ENCODE measurements at places on chromosomes 7 and 10. TPM values are rescaled to one million over a fixed set of nuclear protein-coding genes. Genes with fewer than 3 reads are reported as not detected.

GRCh38 chr10:33093362-33093761 lies 135.3 kb upstream of the ITGB1 start:
- DNase-seq: no peak

GRCh38 chr10:118520116-118520742 lies 75.2 kb downstream of the PRLHR start:
- DNase-seq: no peak

- DNase-seq: no peak
Measured at GRCh38 chr7:116315803-116316202, 105.5 kb downstream of the TES start.

DNA sequence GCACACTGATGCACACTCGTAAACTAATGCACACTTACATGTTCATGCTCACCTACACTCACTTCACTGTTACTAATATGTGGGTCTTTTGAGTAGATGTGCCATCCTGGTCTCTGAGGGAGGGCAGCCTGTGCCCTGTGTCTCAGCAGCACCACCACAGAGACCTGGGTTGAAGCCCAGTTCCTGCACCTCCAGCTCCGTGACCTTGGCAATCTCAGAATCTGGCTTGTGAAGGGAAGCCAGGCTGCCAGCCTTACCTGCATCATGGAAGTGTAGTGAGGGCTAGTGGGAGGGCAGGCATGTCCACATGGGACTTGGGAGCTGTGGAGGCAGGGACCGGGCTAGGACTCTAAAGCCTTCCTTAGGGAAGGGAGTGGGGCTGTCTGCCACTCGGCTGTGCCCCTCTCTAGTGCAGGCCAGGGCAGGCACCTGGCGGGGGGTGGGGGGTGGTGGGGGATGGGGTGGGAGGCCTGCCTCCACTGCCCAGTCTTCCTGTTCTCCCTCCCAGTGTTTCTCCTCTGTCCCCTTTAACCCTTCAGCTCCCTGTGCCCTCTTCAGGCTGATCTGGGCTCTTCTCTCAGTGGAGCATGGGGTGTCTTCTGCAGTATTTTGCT lies 8.1 kb downstream of the ADCY1 start:
- no peak for DNase-seq

- no peak for DNase-seq
Measured at GRCh38 chr7:101724957-101725356, 92.5 kb upstream of the CUX1 start.

DNA sequence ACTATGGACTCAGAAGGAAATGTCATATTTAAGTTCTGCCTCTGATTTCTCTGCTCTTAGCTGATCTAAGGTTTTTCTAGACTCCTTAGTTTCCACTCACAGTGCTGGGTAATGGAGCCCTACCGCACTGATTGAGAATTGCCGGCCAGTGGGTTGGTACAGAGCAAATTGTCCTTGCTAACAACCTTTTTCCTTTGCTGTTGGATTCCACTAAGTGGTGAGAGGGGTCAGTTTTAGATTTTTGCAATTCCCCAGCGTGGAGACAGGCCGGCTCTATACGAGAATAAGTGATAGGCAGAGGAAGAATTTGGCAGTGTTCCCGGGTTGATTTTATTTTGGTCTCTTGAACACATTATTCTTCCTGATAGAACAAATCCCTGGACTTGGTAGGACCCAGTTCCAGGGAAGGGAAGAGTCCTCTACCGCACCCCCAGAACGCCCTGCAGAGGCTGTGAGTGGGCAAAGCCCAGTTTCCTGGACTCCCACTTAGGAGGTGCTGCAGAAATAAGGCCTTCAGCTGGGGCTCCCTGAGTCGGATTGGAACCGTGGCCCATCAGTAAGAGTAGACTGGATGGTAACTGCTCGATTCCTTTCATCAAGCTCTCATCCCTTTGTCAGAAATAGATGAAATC lies 3.0 kb upstream of the NRP1 start:
- peak; percentile 38 for DNase-seq

GRCh38 chr10:74263996-74264395 lies 113.0 kb downstream of the ADK start:
- DNase-seq: no peak

- no peak for DNase-seq
Measured at GRCh38 chr7:80440883-80441282, 71.0 kb downstream of the GNAT3 start.

DNA sequence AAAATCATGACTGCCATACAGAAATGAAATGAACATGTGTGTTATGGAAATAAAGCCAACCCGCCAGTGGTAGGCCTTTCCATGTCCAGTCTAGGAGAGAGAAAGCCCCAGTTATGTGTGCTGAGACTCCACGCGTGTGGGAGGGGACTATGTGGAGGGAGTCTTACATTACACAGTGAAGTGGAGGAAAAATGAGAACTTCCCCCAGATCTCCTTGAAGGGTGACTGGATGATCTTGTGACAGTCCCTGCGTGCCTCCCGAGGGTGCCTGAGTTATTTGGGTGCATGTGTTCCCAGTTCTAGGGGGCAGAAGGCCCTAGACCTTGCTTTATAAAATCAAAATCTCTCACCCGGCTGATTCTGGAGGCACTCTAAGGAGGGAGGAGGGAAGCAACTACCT lies 24.2 kb downstream of the UPP1 start:
- no peak for DNase-seq

DNA sequence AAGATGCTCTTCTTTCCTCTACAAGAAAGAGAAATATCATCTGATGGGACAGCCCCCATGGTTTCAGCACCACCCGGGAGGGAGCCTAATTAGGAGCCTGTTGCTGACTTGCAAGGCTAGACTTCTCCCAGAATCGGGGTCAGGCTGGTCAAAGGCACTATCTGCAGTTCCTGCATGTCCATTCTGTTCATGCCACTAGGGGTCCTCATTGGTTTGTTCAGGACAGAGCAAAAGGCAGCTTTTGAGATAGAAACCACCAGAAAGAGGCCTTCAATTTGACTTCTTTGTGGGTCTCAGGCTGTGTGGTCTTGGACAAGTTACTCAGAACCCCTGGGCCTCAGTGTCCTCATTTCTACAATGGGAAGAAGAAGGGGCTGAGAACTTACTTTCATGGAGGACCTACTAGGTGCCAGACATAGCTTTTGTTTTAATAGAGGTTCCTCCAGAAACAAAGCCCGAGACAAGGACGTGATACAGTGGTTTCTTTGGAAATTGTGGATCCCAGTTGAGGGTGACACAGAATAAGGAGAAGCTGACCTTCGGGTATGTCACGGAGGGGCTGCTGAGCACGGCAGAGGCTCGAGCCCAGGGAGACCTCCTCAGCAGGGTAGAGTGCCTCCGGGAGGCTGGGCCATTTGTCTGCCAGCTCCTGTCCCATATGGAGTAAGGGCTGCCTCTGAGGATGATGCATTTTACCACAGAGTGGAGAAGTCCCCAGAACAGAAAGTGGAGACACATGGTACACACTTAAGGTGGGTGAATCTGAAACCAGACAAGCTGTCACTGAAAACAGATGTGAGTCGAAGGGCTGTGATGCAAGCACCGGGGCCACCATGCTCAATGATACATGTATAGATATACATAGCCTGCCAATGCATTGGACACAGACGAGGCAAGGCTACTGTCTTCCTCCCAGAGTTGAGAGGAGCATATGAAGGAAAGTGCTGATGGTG lies 33.1 kb upstream of the NEUROD6 start:
- DNase-seq: peak; percentile 84

- no peak for DNase-seq
Measured at GRCh38 chr7:30789334-30789711, 18.1 kb downstream of the MINDY4 start.

DNA sequence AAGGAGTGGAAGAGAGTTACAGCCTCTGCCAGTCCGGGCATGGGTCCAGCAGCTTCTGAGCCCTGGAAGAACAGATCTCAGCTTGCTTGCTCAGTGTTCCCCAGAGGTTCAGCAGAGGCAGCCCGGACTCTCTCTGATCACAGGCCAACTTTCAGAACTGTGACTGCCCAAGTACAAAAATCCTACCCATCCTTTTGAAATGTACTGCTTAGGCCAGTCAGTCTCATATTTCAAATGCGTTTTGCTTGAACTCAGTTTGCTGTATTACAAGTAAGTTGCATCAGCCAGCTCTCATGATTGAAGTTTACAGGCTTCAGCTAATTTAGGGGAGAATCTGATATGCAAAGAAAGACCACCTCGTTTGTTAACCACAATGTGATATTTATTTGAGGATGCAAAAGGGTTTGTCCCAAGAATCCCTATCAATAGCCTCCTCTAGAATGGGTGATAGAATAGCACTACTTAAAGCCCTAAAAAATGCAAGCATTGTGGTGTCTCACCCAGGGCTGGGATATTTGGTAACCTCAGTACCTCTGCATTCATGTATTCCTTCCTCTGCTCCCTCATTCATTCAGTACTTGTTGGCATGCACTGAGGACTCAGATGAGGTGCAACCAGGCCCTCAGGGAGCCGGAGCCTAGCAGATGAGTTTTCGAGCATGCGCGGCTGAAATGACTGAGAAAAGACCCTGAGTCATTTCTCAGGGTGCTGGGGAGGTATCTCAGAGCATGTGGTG lies 7.0 kb downstream of the AIMP2 start:
- DNase-seq: no peak

DNA sequence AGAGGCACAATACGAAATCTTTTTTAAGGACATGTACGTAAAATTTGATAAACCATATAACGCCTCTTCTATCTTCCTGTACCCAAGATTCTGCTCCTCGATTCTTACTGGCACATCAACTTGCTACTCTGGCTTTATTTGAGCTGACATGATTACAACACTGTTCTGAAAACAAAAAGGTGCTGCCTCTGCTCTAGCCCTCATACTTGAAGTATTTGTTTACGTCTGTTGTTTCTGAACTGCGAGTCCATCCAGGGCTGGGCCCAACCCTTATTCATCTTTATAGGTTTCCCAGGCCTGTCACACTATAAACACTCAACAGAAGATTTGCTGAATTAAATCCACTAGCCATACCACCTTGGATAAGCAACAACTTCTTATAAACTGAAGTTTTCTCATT lies 96.2 kb upstream of the SVIL start:
- DNase-seq: no peak

Gene SLIT1
- not detected for total RNA-seq

Gene UCN3
- not detected for total RNA-seq

Gene CCDC136
- 2.2 TPM for total RNA-seq

Gene BTBD16
- total RNA-seq: not detected

Gene SFTPA1
- total RNA-seq: not detected

Gene CCDC201
- not detected for total RNA-seq

Measured in Calu3 (cell line).